CD8-positive, alpha-beta memory T cell (primary cell): ENCODE measurements at places on chromosomes 2 and 18. TPM values are rescaled to one million over a fixed set of nuclear protein-coding genes. Genes with fewer than 3 reads are reported as not detected.

DNA sequence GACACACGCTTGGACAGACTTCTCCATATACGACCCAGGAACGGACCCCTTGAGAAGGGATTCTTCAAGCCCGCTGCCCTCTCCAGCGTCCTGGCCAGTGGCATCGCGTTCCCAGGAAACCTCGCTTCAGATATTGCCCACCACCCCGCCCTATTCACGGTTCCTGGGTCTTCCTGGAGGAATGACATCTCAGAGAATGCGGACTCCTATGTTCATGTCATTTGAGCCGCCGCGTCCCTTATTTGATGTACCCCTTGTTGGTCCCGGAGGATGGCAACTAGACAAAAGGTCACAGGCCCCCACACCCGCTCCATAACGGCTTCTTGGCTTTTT, 588 bp upstream of the CCDC93 start:
- no peaks in the 10 kb centered on the region for H3K36me3 ChIP-seq
- H3K4me3 ChIP-seq = peak overlapping the region; percentile 99
- no peak for DNase-seq
- H3K27me3 ChIP-seq = no peaks in the 10 kb centered on the region

- H3K4me1 ChIP-seq = no peaks in the 10 kb centered on the region
- no peaks in the 10 kb centered on the region for H3K36me3 ChIP-seq
- no peak overlapping the region for H3K27ac ChIP-seq
- DNase-seq = no peak
- H3K4me3 ChIP-seq = no peak overlapping the region
- no peaks in the 10 kb centered on the region for H3K27me3 ChIP-seq
Measured at GRCh38 chr2:155730804-155731203, 601.7 kb downstream of the NR4A2 start.

SRD5A2 gene
- not detected for total RNA-seq

DNA sequence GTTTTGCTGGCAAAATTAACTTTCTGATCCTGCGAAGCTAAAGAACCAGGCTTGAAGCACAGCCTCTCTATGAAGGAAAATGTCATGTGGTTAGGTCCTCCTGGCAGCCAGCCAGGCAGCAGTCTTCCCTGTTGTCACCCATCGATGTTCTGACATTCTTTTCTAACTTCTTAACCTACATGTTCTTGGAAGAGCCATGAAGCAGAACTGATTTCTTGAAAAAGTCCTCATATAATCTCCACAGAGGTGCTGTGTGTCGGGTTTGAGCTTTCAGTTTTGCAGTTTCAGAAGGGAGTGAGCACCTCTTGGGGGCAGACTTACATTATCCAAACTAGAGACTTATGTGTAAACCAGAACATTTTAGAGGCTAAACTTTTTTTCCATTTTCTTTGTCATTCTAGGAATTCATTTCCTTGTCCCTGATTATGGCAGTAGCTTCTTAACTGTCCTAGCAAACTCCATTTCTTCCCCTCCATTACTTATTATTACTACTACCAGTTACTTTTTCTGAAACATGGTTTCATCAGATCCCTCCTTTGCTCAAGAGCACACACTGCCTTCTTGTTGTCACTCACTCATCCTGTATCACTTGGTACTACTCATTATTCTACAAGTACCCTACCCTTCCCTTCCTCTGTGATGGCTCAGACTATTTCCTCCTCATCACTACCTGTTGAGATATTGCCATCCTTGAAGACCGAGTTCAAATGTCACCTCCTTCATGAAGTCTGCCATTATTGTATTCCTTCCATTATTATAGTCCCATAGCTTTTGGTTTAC, 31.1 kb downstream of the DOK1 start:
- no peak overlapping the region for H3K4me3 ChIP-seq
- no peaks in the 10 kb centered on the region for H3K27me3 ChIP-seq
- no peak overlapping the region for H3K27ac ChIP-seq
- H3K36me3 ChIP-seq = no peaks in the 10 kb centered on the region
- no peak for DNase-seq

ANKRD62 gene
- not detected for total RNA-seq

GRCh38 chr18:57353137-57353939, 981 bp downstream of the ST8SIA3 start:
- no peak for DNase-seq
- H3K27me3 ChIP-seq = no peaks in the 10 kb centered on the region
- no peak overlapping the region for H3K4me3 ChIP-seq

CYP27C1 gene
- total RNA-seq = not detected

DNA sequence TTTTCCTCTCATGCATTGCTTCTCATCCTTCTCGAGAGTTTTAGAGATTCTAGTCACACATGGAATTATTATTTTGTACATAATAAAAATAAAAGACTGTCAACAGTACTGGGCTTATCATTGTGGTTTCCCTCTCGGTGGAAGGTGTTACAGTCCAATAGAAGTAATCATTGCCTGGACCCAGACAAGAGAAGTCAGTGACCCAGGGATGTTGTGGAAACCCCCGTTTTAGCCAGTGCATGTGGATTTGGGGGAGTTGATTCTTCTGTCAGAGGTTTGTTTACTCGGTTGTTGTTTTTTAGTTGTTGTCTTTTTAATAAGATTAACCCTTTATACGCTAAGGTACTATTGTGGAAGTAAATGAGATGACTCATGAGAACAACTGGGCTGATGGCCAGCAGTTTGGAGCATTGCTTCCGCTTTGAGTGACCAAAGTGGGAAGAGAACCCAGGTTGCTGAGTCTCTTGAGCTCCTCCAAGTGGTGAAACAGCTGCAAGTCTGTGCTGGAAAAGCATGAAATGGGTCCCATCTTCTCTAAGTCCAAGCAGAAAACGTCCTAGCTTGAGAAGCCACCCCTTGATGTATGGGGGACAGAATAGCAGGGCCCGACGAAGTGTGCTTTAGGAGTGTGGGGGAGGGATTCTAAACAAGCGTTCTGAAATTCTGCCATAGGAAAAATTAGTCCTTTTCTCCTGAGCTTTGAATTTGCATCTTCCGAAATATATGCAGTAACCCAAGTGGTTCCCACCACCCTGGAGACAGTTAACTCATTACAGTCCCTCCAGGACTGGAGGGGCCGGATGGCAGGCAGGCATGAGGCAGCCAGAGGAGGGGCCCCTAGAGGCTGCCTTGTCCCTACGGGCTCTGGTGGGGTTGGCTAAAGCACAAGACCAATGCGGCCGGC, 61.8 kb upstream of the GPR45 start:
- peaks cover 6% of the 10 kb centered on the region for H3K4me1 ChIP-seq
- no peaks in the 10 kb centered on the region for H3K36me3 ChIP-seq
- no peak overlapping the region for H3K4me3 ChIP-seq
- H3K27me3 ChIP-seq = peaks cover 4% of the 10 kb centered on the region

- H3K4me3 ChIP-seq = peak overlapping the region; percentile 58
- H3K4me1 ChIP-seq = peaks cover 77% of the 10 kb centered on the region
Measured at GRCh38 chr2:73985308-73986084, 786 bp downstream of the TET3 start.

DNA sequence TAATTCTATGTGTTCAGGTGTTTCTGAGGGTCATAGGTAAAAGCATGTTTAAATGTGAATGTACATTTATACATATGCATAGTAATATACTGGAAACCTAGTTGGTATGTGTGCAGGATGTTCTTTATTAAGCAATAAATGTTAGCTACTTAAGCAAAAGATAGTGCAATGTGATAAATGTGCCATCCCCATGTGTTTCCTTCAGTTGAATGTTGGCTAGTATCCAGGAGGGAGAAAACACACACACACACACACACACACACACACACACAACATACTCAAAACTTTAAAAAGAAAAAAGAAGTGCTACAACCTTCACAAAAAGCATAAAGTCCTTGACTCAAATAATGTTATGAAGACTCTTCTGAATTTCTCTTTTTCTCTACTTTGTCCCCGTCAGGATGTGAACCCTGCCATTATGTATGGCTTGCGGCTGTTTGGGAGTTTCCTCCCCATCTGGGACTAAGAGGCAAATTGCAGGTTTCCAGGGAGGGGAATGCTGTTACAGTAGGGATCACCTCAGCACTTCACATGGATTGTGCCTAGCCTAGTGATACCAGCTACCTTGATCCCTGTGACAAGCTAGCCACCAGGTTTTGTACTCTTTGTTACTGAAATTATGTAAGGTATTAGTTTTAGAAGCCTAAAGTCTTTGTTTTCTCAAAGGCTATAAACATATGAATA, 82.6 kb downstream of the IKZF2 start:
- H3K4me1 ChIP-seq = no peaks in the 10 kb centered on the region
- H3K27me3 ChIP-seq = no peaks in the 10 kb centered on the region
- H3K27ac ChIP-seq = no peak overlapping the region
- no peak overlapping the region for H3K4me3 ChIP-seq
- H3K36me3 ChIP-seq = no peaks in the 10 kb centered on the region

DNA sequence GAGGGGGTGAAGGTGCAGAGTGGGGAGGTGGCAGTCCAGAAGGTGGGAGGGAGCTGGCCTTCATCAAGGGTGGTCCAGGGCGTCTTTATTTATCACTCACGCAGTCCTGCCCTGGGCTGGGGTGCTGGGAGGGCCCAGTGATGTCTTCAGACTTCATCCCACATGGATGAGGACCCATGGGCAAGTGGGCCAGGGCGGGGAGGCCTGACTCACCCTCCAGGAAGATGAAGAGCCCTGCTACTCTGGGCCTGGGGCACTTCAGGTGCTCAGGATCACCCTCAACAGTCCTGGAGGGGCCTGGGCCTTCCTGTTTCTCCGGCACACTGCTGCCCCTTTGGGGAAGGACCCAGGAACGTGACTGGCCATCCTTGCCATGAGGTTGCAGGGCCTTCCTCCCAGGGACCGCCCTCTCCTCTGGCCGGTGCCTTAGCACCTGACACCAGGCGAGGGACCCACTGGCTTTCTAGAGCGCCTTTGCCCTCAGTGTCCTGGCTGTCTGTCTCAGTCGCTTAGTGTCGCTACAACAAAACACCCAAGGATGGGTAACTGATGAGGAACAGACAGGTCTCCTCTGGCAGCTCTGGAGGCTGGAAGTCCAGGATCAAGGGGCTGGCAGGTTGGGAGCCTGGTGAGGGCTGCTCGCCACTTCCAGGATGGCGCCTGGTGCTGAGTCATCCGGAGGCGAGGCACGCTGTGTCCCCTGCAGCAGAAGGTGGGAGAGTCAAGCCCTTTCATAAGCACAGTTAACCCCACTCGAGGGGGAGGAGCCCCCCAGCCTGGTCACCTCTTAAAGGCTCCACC, 57.8 kb upstream of the HS6ST1 start:
- H3K4me1 ChIP-seq = peaks cover 20% of the 10 kb centered on the region
- DNase-seq = no peak
- no peak overlapping the region for H3K27ac ChIP-seq
- H3K36me3 ChIP-seq = no peaks in the 10 kb centered on the region
- peaks cover 8% of the 10 kb centered on the region for H3K27me3 ChIP-seq

DNA sequence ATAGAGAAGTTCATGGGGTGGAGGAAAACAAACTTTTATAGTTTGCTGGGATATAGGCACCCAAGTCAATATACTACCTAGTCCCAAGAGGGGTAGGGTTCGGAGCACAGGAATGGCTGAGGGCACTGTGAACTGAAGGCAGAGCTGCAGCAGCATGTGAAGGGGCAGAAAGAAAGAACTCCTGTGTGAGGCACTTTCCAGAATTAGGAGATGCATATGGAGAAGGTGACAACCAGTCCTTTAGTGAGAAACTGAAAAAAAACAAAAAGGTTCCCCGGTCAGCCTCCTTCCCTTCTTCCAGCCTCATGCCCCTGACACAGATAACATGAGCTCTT, 429.1 kb downstream of the DSC3 start:
- no peak overlapping the region for H3K27ac ChIP-seq
- no peaks in the 10 kb centered on the region for H3K4me1 ChIP-seq
- DNase-seq = no peak
- no peaks in the 10 kb centered on the region for H3K27me3 ChIP-seq
- H3K36me3 ChIP-seq = no peaks in the 10 kb centered on the region
- no peak overlapping the region for H3K4me3 ChIP-seq

DNA sequence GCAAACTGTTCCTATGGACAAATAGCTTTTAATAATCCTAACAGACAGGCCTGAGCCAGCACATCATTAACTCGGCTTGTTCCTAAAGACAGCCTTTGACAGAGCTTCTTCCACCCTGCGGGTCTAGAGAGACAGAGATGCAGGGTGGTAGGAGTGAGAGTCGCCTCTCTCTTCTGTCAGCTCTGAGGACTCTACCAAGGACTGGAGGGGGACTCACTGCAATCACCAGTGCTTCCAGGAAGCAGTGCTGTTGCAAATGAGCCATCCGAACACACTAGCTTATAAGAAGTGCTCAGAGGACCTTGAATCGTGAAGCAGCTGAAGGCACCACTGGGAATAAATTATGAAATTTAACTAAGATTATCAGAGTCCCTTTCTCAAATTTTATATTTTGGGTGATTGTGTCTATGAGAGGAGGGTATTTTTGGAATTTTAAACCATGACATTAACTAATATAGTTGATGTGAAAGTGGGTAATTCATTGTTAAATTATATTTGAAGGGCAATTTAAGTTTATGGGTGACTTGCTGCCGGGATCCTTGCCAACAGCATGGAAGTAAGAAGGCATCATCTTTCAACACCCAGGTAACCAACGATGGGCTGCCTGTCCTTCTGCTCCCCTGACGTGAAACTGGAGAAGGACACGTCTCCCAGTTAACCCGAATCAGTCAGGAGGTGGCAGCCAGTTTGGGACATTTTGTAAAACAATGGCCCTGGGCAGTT, 43.6 kb upstream of the PXDN start:
- H3K4me3 ChIP-seq = no peak overlapping the region
- no peak overlapping the region for H3K27ac ChIP-seq
- H3K4me1 ChIP-seq = no peaks in the 10 kb centered on the region
- no peaks in the 10 kb centered on the region for H3K36me3 ChIP-seq

DNA sequence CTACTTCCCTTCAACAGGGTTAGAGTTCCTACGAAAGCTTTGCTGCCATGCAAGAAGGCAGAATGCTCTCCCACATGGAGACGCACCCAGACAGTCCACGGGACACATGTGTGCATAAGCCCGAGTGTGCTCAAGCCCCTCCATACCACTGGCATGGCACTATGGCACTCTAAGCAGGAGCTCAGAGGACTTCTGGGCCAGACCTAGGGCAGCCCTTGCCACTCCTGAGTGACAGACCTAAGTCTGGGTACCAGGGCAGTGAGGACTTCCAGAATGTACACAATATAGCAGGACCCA, 11.4 kb upstream of the ARID5A start:
- H3K27me3 ChIP-seq = no peaks in the 10 kb centered on the region
- no peak for DNase-seq
- H3K4me3 ChIP-seq = no peak overlapping the region
- peaks cover 39% of the 10 kb centered on the region for H3K4me1 ChIP-seq

TUBA4B gene
- not detected for total RNA-seq

DNA sequence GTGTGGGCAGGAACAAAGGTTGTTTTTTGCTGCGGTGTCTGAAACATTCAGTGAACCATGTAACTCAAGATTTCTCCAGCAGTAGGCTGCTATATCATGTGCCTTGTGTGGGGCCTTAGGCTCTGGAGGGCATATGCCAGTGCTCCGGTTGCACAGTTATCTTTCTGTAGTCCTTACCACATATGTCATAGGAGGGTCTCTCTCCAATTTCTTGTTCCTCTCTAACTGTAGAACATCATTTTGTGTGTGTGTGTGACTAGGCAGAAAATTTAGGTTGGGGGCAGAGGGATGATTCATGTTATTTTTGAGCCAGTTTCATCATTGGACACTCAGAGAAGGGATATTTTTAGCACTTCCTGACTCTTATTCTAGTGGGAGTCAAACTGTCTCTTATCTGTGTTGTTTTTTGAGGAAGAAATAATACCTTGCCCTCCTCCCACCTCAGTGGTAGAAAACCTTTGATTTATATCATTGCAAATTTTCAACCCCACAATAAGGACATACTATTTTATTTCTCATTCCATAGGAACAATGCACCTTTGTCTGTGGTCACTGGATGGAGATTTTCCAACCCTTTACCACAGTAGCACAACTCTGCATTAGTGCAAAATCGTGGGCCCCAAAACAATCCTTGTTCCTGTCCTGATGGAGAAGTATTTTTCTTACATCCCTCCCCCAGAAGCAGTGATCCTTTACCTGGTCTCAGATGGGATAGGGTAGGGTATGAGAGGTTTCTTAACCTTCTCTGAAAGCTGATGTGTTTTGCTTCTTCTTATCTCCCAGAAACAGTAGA, 113.9 kb downstream of the CCDC74A start:
- no peak for DNase-seq
- H3K4me1 ChIP-seq = no peaks in the 10 kb centered on the region
- peak overlapping the region; percentile 64 for H3K27ac ChIP-seq
